ENCODE measurements at places on chromosomes 12 and 14. TPM values are rescaled to one million over a fixed set of nuclear protein-coding genes. Genes with fewer than 3 reads are reported as not detected.
A peak's percentile ranks its signal among the peaks of the same experiment; 100 is the strongest.

GRCh38 chr12:121626087-121626852, at the start of gene ORAI1:
Gene ORAI1, plus strand, starts transcription at chr12:121626530.
- DNase-seq: peak; percentile 95

DNAJC22 gene
- 1.1 TPM for polyA plus RNA-seq

RAN gene
- polyA plus RNA-seq: 509 TPM

GZMB gene
- 1.8 TPM for polyA plus RNA-seq

- DNase-seq: peak; percentile 71
Observed at GRCh38 chr14:92692822-92693226, 55.6 kb downstream of the LGMN start.

POLE2 gene
- polyA plus RNA-seq: 7.3 TPM

DNA sequence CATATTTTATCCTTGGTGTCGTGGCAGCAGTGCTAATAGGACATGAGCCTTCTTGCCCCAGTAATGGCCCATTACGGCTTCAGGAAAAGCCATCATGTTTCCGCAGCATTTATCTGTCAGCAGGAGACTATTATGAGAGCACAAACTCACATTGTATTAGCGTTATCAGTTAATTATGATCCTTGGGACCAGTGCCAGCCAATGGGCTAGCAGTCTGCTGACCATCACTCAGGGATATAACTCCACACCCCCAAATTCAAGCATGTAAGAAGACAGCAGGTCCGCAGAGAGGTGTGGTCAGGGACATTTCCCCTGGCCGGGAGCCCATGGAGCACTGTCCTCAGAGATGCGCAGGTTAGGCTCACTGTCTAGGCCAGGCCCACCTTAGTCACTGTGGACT, 4.9 kb upstream of the ESRRB start:
- no peak for DNase-seq

DNA sequence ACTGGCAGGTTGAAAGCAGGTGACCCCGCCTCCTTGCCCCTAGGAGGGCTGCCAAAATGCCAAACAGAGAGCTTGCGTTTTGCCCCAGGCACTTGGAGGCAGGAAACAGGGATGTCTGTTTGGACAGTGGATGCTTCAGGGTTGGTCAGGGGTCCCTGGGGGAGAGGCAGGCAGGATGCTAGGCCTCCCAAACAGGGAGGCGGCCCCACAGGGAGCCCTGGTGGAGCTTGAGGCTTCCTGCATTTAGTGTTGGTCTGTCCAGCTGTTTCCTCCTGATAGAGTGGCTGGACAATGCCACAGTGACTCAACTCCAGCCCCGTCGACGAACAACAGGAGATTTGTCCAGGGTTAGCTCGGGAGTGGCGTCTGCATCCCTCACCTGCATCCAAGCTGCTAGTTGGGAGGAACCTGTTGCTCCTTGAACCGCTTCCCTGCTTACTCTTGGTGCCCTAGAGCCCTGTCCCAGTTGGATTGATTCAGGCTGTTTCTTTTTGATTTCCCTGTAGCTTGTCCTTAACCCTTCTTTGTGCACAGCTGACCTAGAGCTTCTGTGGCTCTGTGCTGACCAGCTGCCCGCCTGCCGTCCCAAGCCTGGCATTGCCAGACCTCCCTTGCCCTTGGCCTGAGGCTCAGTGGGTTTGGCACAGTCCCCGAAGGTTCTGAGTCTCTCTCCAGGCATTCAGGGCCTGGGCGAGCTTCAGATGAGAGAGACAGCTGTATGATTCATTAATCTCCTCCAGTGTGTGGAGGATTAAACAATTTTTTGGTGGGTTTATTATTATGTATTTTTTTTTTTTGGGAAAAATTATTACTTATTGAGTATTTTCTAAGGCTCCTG, 45.9 kb downstream of the TSPAN9 start:
- no peak for DNase-seq

DNA sequence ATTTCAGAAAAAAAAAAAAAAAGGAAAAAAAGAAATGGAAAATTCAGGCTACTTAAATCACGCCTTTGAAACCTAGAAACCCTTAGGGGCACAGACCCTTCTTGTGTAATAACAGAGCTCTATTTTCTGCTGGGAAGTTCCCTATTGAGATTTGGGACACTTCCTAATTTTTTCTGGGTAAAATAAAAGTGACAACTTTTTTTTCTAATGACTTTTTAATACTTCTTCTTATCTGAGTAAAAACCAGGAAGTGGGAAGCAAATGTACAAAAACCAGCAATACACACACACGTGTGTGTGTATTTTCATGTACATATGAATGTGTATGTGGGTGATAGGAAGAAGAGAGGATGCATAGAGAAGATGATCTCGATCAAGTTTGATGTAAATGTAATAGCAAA, 35.8 kb downstream of the ETV6 start:
- DNase-seq: no peak

GRCh38 chr12:92403210-92404175, 257.8 kb upstream of the BTG1 start:
- DNase-seq: no peak

DNA sequence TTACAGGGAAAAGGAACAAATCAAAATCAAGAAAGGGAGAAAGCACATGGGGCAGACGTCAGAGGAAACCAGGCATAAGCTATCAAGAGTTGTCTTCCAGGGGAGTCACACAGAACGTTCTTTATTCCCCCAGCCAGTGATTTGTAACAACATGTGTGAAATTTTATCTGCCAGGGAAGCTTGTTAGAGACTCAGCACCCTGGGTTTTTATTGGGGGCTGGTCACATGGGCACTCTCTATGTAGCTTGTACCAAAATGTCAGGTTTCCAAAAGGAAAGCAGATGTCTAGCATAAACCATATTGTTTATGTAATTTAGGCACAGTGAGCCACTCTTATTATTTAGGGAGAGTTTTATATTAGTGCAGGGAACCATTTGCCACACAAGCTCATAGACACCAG, 440.4 kb upstream of the DCN start:
- DNase-seq: no peak

CLEC4D gene
- not detected for polyA plus RNA-seq

KRT71 gene
- polyA plus RNA-seq: not detected

CCDC197 gene
- polyA plus RNA-seq: not detected

MDM2 gene
- 16.4 TPM for polyA plus RNA-seq

DNA sequence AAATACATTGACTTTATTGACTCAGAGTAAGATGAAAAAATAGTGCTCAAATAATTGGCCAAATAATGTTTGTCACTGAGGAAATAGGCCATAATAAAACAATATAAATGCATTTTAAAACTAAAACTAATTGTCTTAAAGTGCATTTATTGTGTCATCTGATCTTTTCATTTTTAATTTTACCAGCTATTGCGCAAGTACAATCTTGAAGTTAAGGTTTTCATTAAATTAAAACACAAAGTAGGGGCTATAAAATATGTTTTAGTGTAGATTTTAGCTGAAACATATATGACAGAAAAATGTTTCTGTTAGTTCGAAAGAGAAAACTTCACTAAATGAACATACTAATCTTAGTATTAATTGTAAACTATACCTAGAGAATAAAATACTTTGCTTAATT, 832.8 kb downstream of the FSCB start:
- no peak for DNase-seq

DNA sequence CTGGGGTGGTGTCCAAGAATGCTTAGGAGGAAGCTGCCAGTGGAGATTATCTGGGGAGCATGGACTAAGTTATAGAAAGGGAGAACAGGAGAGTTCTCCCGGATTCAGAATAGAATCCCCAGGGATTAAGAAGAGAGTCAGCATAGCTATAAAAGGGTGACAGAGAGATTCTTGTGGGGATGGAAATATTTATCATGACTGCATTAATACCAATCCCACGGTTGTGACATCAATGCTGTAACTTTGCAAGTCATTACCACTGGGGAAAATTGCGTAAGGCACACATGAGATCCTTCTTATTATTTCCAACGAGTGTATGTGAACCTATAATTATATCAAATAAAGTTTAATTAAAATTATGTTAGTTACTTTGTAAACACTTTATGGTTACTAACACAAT, 447.9 kb upstream of the TMEM132C start:
- DNase-seq: no peak

RNASE9 gene
- polyA plus RNA-seq: not detected

ATP2B1 gene
- 12.0 TPM for polyA plus RNA-seq

DNA sequence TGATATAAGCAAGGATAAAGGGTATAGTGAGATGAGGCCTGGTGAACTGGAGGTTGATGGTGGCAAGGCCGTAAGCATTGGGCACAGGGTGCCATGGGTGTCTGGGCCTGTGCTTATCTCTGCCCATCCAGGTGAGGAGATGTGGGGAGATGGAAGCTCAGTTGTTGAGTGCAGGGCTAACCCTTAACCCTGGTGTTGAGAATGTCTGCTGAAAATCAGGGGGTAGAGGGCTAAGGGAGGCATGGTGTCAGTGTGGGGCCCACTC, 86.1 kb downstream of the SYNE2 start:
- no peak for DNase-seq

LUM gene
- 0.76 TPM for polyA plus RNA-seq

GRCh38 chr12:94020335-94020734, 128.0 kb upstream of the PLXNC1 start:
- no peak for DNase-seq

TAS2R46 gene
- not detected for polyA plus RNA-seq

GCN1 gene
- polyA plus RNA-seq: 28.1 TPM

- DNase-seq: no peak
Observed at GRCh38 chr12:30830751-30831150, 76.0 kb upstream of the CAPRIN2 start.

CRIP2 gene
- 360 TPM for polyA plus RNA-seq

DNA sequence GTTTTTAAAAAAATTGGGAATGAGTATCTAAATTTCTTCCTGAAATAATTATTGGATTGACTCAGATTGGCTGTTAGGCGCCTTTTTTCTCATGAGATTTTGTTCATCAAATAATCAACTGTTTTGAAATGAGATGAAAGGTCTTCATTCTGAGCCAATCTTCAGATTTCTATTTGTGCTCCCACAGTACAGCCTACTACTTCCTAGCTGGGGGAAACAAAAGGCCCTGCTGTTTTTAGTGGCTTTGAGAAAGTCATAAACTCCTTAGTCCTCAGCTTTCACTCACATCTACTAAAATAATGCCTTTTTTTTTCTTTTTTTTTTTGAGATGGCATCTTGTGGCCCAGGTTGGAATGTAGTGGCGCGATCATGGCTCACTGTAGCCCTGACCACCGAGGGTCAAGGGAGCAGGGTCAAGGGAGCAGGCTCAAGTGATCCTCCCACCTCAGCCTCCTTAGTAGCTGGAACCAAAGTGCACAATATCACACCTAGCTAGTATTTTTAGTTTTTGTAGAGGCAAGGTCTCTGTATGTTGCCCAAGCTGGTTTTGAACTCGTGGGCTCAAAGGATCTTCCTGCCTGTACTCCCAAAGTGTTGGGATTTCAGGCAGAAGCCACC, 15.2 kb downstream of the NACA start:
- no peak for DNase-seq

ITGA7 gene
- polyA plus RNA-seq: 17.4 TPM

DNA sequence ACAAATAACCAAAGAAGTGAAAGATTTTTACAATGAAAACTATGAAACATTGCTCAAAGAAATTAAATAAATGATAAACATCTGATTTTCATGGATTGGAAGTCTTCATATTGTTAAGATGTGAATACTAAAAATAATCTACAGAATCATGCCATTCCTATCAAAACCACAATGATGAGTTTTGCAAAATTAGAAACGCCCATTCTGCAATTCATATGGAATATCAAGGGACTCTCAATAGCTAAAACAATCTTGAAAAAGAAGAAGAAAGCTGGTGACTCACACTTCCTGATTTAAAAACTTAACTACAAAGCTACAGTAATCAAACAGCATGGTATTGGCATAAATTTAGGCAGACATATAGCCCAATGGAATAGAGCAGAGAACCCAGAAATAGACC, 40.2 kb upstream of the CCT2 start:
- no peak for DNase-seq

GRCh38 chr14:93703941-93704340, 84.3 kb downstream of the PRIMA1 start:
- DNase-seq: no peak

- DNase-seq: no peak
Observed at GRCh38 chr12:56998981-56999380, 7.4 kb downstream of the ZBTB39 start.

GRCh38 chr12:106291342-106291741, 11.2 kb upstream of the TCP11L2 start:
- DNase-seq: no peak

DNA sequence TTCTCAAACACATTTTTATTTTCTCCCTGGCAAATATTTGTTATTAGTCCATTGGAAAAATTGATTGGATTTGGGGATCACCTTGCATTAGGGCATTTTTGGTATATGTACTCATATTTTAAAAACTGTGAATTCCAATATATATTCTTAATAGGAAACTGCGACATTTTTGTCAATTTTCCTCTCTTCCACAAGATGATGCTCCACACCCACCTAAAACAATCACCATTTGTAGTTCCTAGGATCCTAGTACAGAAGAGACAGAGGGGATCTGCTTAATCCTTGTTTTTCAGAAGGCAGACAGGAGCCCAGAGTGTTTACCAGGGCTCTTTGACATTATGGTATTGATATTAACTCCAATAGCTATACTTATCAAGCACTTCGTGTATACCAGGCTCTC, 22.8 kb upstream of the OASL start:
- DNase-seq: peak; percentile 33

DNA sequence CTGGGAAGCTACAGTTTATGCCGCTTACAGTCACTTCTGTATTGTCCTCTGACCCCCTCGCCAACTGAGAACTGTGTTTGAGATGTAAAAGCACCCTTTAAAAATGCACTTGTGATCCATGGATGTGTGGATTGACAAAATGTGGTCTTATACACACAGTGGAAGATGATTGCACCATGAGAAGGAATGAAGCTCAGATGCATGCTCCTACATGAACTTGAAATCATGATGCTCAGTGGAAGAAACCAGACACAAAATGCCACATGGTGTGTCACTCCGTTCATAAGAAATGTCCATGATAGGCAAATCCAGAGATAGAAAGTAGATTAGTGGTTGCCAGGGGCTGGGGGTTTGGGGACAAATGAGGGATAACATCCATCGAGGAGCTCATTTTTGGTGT, 58.0 kb downstream of the PITPNM2 start:
- DNase-seq: no peak

DNA sequence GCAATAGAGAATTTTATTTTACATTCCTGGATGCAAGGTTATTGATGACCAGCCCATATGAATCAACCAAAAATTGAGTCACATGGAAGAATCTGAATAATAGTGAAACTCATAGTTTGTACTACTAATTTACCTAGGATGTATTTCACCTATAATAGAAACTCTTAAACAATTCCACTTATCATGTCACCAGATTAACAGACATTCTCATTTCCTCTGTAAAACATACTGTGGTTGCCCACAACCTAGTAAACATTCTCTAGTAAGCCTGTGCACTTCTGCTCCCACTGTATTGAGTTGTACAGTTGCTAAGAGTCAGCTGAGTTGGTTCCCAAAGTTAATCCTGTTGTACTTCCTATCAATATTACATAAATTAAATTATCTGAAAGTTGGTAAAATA, 196.6 kb upstream of the TMTC1 start:
- DNase-seq: no peak

DNA sequence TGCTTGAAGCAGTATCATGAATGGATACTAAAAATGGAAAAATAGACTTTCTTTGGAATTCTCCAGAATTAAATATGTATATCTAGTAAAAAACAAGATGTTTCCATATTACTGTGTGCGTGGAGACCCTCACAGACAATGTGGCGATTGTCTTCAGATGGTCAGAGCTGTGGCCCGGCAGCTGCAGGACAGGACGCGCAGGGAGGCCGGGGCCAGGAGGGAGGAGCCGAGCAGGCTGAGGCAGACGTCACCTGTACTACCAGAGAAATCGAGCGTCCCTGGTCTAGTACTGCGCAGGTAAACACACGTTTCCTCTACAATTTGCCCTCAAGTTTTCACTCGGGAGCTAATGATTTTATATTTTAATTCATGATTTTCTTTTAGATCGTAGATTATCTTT, 22.8 kb downstream of the DDX51 start:
- DNase-seq: no peak
